ENCODE measurements at places on chromosomes 7 and 10.

DNA sequence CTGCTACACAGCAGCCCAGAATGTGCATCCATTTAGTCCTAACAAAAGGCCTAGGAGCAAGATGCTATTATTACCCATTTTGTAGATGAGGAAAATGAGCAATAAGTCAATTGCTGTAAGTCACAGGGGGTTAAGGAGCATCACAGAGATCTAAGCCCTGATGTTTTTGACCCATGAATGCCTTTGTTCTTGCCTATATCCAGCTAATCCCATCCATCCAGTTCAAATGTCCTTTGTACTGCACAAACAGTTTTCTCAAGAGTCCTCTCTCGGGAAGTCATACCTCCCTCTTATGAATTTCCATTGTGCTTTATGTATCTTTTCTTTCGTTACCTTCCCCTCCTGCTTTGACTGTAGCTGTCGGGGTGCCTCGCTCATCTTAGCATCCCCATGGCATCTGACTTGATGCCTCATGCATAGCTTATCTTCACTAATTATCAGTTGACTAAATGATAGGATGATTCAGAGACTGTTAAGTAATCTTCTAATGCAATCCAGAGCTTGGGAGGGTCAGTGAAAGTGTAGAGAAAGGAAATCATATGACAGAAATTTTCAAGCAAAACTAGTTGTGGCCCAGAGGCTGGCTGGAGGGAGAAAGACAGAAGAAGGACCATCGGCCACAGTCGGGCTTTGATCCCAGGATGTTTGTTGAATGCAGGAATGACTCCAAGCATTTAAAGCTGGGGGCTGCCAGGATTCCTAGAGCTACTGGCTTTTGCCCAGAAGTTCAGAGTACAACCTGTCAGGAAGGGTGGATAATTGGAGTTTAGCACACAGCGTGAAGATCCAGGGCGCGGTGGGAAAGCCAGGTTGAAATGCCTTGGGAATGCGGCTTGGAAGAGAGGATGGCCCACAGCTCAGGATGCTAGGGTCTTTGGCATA, 23.5 kb downstream of the BLVRA start:
- no peak for DNase-seq

DNA sequence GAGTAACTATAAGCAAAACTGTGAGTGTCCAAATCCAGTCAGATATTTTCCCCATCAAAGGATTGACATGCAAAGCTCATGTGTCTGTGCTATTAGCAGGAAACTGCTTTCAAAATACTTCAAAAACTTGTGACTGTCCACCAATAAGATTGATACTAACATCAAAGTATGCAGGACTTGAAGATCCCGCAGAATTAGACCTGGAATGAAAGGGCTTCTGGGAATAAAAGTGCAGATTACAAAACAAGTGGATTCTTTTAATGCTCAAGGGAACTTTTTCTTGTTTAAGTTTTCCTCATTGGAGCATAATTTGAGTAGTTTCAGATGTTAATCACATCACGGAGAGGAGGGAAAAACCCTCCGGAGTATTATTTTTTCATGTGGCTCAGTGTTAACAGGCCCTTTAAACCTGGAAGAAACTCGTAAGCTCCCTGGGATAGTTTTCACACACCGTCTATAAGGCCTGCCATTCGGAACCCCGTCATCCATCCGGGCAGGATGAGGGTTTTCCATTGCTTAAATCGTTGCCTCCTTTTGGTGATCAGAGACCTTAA, 33.9 kb upstream of the MKX start:
- DNase-seq = no peak

DNA sequence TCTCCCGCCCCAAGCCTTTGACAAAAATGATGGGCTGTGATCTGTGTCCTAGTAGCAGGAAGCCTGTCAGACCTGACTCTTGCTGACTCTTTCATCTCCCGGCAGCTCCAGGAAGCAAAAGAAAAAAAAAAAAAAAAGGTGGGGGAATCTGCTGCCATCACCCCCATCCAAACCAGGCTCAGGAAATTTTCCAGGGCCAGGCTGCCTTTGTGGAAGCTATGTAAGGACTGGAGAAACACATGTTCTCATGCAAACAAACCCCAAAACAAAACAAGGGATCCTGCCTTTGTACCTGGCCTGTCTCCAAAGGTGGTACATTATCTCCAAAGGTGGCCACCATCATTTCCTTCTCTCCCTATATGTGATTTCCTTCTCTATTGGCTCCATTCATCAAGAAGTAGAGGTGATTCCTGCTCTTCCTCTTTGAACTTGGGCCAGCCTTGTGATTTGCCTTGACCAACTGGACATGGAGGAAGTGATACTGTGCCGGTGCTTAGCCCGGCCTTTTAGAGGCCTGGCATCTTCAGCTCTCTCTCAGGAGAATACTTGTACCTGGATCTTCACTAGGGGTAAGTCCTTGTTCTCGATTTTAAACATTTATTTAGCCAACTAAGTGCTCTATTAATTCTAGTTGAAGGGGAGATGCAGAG, 192.2 kb upstream of the SVIL start:
- DNase-seq = no peak

DNA sequence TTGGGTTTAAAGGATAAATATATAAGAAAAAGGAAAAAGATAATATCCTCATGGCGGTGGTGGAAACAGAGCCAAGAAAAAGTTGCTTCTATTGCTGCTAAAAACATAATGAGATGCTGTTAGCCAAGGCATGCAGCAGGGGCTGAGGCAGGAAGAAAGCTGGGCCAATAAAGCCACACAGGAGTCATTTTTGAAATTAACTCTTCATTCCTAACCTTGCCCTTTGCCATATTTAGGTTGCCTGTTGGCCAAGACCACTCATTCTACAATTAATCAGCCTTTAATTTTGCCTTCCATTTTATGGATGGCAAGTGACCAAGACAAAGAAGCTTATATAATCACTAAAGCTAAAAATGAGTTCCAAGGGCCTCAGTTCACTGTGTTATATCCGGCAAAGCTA, 58.2 kb downstream of the ARMH3 start:
- DNase-seq = no peak

GRCh38 chr10:102669206-102670064, 25.2 kb downstream of the TRIM8 start:
- no peak for DNase-seq

- DNase-seq = no peak
Measured at GRCh38 chr7:128827971-128828711, 2.1 kb upstream of the FLNC start.

DNA sequence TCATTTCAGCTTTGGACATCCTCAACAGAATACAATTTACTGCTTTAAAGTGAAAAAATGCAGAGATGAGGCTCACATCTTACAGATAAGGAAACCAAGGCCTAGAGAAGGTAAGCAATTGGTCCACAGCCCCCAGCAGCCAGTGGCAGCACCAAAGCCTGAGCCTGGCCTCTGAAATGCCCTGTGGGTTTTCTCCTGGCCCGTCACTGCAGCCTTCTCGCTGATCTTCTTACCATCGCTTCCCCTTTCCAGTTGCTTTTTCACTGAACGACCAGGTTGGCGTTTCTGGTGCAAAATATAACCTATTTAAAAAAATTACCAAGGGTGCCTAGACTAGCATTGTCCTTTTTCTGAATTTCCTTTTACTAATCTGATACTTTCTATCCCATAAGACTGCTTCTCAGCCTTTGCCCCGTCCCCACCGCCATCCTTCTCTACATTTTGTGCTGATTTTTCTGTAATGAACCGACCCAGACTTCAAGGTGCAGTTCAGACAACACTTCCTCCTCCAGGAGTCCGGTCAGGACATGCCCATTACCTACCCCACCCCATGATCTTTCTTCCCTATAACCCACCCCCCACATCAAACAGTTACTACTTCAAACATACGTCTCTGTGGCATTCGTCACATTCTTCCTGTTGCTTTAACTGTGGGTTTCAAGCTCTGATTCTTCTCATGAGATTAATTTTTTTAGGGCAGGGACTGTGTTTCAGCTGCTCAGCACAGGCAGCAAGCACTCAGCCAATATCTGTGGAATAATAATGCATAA, 289.4 kb downstream of the DNAJB6 start:
- no peak for DNase-seq

DNA sequence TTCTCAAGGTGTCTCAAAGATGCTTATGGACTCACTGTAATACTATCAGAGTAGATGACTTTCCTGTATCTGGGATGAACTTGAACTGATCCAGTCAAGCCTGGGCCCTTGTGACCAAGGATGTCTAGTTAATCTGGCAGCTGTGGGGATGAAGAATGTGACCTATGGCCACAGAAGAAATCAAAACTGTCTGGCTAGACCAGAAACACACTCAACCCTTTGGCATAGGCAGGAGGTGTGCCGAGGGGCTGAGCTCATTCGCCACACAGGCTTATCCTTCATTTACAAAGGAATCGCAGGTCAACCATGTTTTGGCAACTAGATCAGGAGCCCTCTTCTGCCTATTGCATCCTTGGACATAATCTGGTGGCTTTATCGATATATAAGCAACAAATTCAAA, 110.6 kb downstream of the ATXN7L1 start:
- DNase-seq = no peak

DNA sequence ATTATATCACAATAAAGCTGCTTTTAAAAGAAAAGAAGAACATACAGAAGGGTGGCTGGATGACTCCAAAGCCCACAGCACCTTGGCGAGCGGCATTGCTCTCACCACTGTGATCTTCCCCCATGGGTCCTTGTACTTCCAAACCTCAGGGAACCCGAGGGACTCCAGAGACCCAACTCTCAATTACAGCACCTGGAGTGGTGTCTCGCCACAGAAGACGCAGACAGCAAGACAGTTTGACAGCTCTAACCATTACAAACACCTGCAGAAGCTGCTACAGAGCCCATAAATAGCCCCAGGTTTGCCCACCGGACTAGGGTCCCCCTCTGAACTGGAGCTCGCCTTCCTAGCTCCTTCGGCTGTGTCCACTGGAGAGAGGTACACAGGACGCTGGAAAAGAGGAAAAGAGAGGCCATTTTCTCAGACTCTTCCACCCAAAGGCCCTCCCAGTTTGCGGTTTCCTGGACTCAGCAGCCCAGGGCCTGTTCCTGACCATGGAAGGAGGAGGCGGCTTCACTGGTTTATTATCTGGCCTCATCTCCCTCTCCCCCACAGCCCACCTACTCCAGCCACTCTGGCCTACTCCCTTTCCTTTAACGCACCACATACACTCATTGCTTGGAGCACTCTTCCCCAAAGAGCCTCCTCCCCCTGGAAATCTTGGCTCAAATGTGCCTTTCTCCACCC, 1.9 kb downstream of the PIK3AP1 start:
- no peak for DNase-seq

GRCh38 chr10:33498391-33498891, 164.0 kb upstream of the NRP1 start:
- no peak for DNase-seq

GRCh38 chr10:99682032-99682431, 22.7 kb downstream of the ENTPD7 start:
- no peak for DNase-seq

GRCh38 chr7:99024066-99024465, 119.8 kb downstream of the SMURF1 start:
- no peak for DNase-seq

GRCh38 chr7:141464551-141464950, 86.7 kb upstream of the AGK start:
- DNase-seq = no peak

- no peak for DNase-seq
Measured at GRCh38 chr10:8045726-8046494, 8.6 kb upstream of the GATA3 start.

DNA sequence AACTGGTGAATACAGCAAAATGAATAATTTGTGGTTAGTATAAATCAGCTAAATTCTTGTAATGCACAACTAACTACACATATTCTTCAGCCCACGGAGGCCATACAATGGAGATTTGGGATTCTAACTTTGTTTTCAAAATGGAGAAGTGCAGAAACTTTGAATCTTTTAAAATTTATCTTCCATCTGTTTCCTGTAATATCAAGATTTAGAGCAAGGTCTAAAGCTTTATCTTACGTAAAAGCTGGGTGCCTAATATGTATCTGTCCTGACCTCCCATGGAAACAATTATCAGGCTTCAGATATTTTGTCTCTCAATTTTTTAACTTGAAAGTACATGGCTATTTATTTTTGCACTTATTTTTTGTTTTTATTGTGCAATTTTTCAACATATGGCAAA, 5.0 kb upstream of the AHR start:
- no peak for DNase-seq

DNA sequence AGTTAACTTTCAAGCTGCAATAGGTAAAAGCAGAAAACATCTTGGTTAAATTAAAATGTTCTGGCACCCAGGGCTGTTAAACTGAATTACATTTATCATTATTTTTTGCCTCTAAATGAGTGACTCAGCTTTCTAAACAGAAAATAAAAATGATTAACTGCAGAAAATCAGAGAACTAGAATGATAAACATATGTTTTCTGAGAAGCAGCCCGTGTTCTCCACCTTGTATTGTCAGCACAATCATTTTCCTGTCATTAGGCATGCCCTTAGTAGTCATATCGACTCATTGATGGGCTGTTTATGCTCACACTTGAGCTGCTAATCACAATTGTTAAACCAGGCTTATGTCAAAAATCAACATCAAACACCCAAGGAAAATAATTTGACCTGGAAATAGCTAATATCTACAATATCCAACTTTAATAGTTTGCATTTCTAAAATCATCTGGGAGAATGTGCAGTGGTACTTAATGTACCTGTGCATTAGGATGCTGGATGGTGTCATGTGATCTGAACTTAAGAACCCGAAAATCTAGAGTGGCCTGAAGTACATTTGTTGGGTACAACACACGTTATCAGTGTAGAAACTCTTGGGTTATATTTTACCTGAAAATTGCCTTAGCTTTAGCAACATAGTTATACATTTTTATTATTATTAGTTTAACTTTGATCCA, 2.3 kb downstream of the MDFIC start:
- DNase-seq = no peak

GRCh38 chr10:129194181-129194870, 272.7 kb upstream of the MGMT start:
- DNase-seq = no peak

DNA sequence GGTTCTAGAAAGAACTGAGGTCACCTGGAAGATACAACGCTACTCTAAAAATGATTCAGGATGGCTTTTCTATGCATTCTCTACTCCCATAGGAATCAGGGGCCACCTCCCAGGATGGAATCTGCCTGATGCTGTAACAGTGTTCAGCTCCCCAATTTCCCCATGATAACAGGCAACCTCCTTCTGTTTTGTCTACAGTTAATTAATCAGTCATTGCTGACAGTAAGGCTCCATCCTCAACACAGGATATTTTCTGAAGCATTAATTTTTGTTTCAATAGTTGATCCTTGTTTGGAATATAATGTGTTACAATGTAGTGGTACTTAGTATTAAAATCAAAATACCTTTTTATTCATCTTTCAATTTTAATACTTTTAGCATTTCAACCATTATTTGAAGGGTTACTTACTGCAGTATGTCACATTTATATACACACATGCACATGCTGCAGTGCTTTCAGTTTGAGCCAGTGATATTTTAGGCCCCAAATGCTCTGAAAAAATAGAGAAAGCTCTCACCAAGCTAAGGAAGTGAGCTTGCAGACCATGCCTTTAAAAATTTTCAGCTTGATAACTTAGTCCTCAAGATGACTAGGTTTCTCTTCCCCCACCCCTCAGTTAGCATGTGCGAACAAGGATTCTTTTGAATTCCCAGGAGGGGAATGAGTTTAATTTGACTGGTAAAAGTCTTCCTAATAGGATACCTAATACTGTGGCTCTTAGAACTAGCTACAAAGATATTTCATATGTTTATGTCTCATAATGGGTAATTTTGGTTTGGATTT, 592 bp upstream of the PIK3CG start:
- DNase-seq = no peak

GRCh38 chr10:74754381-74754821, 72.0 kb upstream of the KAT6B start:
- DNase-seq = no peak

Data from left forelimb (tissue), 1 donor.